ENCODE measurements at places on chromosomes 3 and 15.

DNA sequence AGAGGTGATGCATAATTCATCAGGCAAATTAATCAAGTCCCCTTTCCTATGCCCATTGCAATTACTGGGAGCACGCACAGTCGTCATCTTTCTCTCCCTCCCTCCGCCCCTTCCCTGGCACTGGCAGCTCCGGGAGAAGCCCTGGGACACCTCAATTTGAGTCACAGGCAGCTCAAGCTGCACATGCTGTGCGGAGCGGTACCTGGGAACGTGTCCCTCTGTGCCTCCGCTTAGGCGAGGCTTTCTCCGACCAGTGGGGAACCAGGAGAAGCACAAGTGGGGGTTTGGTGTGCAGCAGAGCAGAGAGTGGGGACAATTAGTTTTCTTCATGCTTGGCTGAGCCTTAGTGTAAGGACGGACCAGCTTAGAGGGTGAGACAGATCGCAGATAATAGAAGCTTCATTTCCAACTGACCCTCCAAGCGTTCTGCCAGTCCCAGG, 88.3 kb downstream of the SOX14 start:
- H3K27ac ChIP-seq = no peak overlapping the region
- H3K36me3 ChIP-seq = no peaks in the 10 kb centered on the region
- no peak overlapping the region for H3K4me3 ChIP-seq

GRCh38 chr15:32824777-32825176, 107.0 kb downstream of the GREM1 start:
- no peaks in the 10 kb centered on the region for H3K36me3 ChIP-seq
- no peak overlapping the region for H3K27ac ChIP-seq

DNA sequence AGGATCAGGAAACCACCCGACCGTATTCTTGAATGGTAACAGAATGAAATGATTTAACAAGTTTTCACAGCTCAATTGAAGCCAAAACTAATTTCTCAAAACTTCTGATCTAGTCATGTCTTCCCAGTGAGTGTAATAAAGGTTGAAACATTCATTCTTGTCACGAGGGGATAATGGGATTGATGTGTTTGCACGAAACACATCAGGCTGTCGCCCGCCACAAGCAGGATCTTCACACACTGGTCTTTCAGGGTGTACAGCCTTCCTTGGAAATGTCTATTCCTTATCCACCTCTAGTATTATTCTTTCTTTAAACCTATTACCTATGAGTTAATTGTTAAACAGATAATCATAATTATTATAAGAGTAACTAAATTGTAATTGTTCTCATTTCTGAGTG, 94.3 kb downstream of the KCNAB1 start:
- no peak for DNase-seq
- peaks cover 13% of the 10 kb centered on the region for H3K27me3 ChIP-seq
- no peak overlapping the region for H3K27ac ChIP-seq
- no peaks in the 10 kb centered on the region for H3K36me3 ChIP-seq

GRCh38 chr15:81752974-81753373, 292.8 kb downstream of the MEX3B start:
- H3K27ac ChIP-seq = no peak overlapping the region
- no peaks in the 10 kb centered on the region for H3K4me1 ChIP-seq
- DNase-seq = no peak
- H3K4me3 ChIP-seq = no peak overlapping the region
- H3K36me3 ChIP-seq = no peaks in the 10 kb centered on the region
- peaks cover 6% of the 10 kb centered on the region for H3K27me3 ChIP-seq

- no peak overlapping the region for H3K4me3 ChIP-seq
- peaks cover 3% of the 10 kb centered on the region for H3K4me1 ChIP-seq
- no peak for DNase-seq
- H3K27ac ChIP-seq = no peak overlapping the region
- peaks cover 5% of the 10 kb centered on the region for H3K27me3 ChIP-seq
- no peaks in the 10 kb centered on the region for H3K36me3 ChIP-seq
Measured at GRCh38 chr3:134342259-134342658, 32.0 kb downstream of the AMOTL2 start.
